ENCODE measurements at places on chromosomes 3 and 15.

- no peak overlapping the region for H3K27ac ChIP-seq
- peak; percentile 42 for DNase-seq
- H3K36me3 ChIP-seq: no peaks in the 10 kb centered on the region
- peaks cover 43% of the 10 kb centered on the region for H3K27me3 ChIP-seq
- H3K4me3 ChIP-seq: peak overlapping the region; percentile 78
- peaks cover 12% of the 10 kb centered on the region for H3K4me1 ChIP-seq
Measured at GRCh38 chr3:161372321-161373260, 1.3 kb upstream of the SPTSSB start.

DNA sequence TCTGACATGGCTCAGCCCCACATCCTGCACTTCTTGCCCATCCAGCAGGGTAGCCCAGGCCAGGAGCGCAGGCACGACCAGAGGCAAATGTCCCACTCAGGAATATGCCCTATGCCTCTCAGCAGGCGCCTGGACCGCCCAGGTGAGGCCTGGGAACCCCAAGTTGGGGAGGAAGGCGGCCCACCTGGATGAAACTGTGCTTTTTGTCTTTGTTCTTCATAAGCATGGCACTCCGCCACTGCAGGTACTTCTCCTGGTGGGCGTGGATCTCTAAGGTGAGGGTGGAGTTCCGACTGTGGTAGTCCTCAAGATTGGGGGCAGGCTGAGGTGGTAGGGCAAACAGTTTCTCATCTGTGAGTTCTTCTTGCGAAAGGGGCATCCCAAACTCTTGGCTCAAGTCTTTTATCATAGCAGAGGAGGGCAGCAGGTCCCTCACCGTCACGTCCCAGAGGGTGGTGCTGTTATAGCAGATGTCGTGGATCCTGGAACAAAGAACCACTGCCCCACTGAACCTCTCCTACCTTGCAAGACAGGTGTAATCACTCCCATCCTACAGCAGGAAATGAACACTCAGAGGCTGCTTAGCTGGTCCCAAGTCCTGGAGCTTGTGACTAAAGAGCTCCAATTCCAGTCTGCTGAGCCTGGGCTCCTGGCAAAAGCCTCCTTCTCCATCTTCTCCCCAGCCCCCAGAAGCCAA lies 53.2 kb downstream of the ACAD9 start:
- H3K27me3 ChIP-seq: no peaks in the 10 kb centered on the region
- no peak for DNase-seq

DNA sequence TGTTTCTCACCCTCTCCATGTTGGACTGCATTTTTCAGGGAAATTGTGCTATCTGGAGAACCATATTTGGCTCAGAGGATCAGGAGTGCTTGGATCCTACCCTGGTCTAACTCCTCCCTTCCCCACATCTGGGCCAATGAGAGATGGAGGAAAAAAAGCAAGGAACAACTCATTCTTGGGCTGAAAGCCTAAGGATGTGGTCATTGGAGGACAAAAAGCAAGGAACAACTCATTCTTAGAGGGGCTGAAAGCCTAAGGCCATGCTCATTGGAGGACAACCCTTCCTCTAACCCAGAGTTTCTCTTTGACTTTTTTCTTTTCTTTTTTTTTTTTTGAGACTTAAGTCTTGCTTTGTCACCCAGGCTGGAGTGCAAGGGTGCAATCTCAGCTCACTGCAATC lies 48.6 kb upstream of the CHRNB4 start:
- H3K27ac ChIP-seq: no peak overlapping the region
- no peaks in the 10 kb centered on the region for H3K27me3 ChIP-seq
- H3K4me1 ChIP-seq: no peaks in the 10 kb centered on the region
- H3K4me3 ChIP-seq: no peak overlapping the region

DNA sequence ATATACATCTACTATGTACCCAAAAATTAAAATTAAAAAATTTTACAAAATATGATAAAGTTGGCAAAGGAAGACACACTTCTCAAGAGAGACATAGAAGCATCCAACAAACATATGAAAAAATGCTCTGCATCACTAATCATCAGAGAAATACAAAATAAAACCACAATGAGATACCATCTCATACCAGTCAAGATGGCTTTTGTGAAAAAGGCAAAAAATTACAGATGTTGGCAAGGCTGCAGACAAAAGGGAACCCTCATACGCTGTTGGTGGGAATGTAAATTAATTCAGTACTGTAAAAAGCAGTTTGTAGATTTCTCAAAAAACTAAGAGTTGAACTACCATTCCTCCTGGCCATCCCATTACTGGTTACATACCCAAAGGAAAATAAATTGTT lies 581.7 kb upstream of the CCDC54 start:
- H3K36me3 ChIP-seq: no peaks in the 10 kb centered on the region
- no peaks in the 10 kb centered on the region for H3K4me1 ChIP-seq
- H3K27ac ChIP-seq: no peak overlapping the region
- no peak overlapping the region for H3K4me3 ChIP-seq

DNA sequence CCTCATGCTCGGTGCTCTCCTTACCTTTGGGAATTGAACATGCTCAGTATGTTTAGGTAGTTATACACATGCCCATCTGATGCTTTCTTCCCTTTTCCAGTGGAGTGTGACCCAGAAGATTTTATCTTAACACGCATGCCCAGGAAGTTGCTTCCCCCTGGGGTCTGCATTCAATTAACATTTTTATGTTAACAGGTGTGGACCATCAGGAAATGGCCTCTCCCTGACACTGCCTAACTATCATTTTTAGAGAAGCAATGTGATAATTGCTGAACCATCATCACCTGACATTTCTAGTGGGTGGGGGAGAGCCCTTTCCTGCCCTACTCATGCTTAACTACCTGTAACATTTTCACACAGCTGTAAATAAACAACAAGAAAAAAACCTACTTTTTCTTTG lies 55.1 kb upstream of the TGFBR2 start:
- H3K27me3 ChIP-seq: no peaks in the 10 kb centered on the region
- no peak overlapping the region for H3K4me3 ChIP-seq

DNA sequence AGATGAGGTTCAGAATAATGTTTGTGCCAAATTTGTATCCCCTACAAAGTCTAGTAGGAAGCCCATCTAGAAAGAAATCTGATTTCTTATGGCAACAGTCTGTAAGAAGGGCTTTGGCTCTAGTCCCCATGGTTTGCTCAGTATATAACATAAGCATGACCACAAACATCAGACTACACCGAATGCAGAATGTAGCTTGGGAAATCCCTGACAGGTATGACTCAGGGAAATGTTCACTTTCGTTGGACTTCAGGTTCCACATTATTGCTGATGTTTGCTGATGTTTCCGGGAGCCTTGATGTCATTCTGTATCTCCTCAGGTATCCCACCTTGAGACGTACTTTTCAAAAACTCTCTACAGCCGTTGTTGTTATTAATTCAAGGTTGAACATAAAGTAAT lies 304.4 kb upstream of the TGFBR2 start:
- peaks cover 10% of the 10 kb centered on the region for H3K4me1 ChIP-seq
- H3K36me3 ChIP-seq: no peaks in the 10 kb centered on the region
- peak; percentile 10 for DNase-seq
- no peaks in the 10 kb centered on the region for H3K27me3 ChIP-seq
- no peak overlapping the region for H3K4me3 ChIP-seq
- no peak overlapping the region for H3K27ac ChIP-seq

GRCh38 chr3:141796889-141797781 lies 33.9 kb downstream of the GRK7 start:
- H3K27me3 ChIP-seq: no peaks in the 10 kb centered on the region
- DNase-seq: no peak
- H3K36me3 ChIP-seq: no peaks in the 10 kb centered on the region
- peak overlapping the region; percentile 85 for H3K4me3 ChIP-seq

- H3K27me3 ChIP-seq: no peaks in the 10 kb centered on the region
- H3K27ac ChIP-seq: no peak overlapping the region
- no peak overlapping the region for H3K4me3 ChIP-seq
- H3K36me3 ChIP-seq: no peaks in the 10 kb centered on the region
- H3K4me1 ChIP-seq: peaks cover 32% of the 10 kb centered on the region
- DNase-seq: no peak
Measured at GRCh38 chr15:58489289-58490085, 57.7 kb downstream of the LIPC start.

- H3K4me1 ChIP-seq: no peaks in the 10 kb centered on the region
- H3K4me3 ChIP-seq: no peak overlapping the region
- H3K27me3 ChIP-seq: peaks cover 17% of the 10 kb centered on the region
- H3K36me3 ChIP-seq: no peaks in the 10 kb centered on the region
Measured at GRCh38 chr15:58171476-58172061, 33.4 kb downstream of the AQP9 start.

DNA sequence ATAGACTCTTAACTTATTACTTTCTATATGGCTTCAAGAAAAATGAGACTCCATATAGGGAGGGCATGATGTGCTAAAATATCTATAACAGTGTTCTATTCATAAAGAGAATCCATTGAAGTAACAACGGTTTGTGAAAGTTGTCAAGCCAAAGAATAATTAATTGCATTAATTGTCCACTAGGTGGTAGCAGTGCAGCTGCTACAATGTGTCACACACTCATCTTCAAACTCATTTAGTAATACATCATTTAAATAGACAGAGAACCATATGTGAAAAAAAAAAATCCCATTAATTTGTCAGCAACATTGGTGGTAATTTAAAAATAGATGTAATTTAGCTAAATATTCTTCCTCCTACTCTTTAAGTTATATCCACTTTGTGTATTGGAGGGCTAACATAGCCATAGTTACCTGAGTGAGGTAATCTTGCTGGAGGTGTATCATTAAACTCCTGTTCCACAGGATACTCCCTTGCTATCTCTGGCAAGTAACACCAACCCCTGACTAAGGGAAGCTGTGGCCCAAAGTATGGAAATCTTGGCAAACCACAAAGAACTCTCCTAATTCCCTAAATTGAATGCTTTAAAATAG lies 3.7 kb upstream of the CPA3 start:
- H3K36me3 ChIP-seq: no peaks in the 10 kb centered on the region
- peaks cover 12% of the 10 kb centered on the region for H3K27me3 ChIP-seq
- no peak overlapping the region for H3K4me3 ChIP-seq
- DNase-seq: no peak
- no peak overlapping the region for H3K27ac ChIP-seq
- H3K4me1 ChIP-seq: no peaks in the 10 kb centered on the region

- H3K27ac ChIP-seq: no peak overlapping the region
- no peak for DNase-seq
- H3K27me3 ChIP-seq: peaks cover 13% of the 10 kb centered on the region
- no peaks in the 10 kb centered on the region for H3K4me1 ChIP-seq
- no peak overlapping the region for H3K4me3 ChIP-seq
Measured at GRCh38 chr15:79620112-79620857, 188.1 kb downstream of the MINAR1 start.

GRCh38 chr3:72475258-72476138 lies 372.7 kb downstream of the SHQ1 start:
- H3K4me3 ChIP-seq: no peak overlapping the region
- H3K27ac ChIP-seq: peak overlapping the region; percentile 50

- no peaks in the 10 kb centered on the region for H3K4me1 ChIP-seq
- H3K36me3 ChIP-seq: no peaks in the 10 kb centered on the region
- H3K27me3 ChIP-seq: no peaks in the 10 kb centered on the region
- no peak overlapping the region for H3K27ac ChIP-seq
Measured at GRCh38 chr15:99970891-99971430, 237.7 kb upstream of the LYSMD4 start.

Measured in activated CD8-positive, alpha-beta T cell treated with anti-CD3 and anti-CD28 coated beads for 36 hours (primary cell).